ENCODE measurements at places on chromosomes 13 and 19. TPM values are rescaled to one million over a fixed set of nuclear protein-coding genes. Genes with fewer than 3 reads are reported as not detected.

- no peak for DNase-seq
Measured at GRCh38 chr19:9937001-9937411, 691 bp upstream of the OLFM2 start.

PABPC3 gene
- polyA plus RNA-seq: 0.03 TPM

RXFP2 gene
- polyA plus RNA-seq: not detected

OR1I1 gene
- not detected for polyA plus RNA-seq
